NAMALWA (cell line): ENCODE measurements at places on chromosomes 1 and 21.

- DNase-seq: no peak
Measured at GRCh38 chr1:147077936-147078605, 94.2 kb downstream of the PRKAB2 start.

DNA sequence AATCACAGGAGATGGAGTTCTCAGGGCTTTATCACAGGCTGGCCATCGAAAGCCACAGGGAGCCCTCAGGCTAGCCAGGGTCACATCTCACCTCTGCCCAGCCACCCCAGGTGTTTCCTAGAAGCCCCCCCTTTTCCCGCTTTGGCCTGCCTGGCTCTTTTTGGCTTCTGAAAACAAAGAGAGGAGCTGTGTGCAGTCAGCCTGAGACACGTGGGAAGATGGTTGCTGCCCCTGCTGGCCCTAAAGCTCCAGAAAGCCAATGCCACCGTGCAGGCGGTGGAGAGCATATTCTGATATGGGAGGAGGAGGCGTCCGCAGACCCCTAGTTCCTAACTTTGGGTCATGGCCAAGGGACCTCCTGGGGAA is 18.7 kb upstream of the LBR start:
- no peak for DNase-seq

DNA sequence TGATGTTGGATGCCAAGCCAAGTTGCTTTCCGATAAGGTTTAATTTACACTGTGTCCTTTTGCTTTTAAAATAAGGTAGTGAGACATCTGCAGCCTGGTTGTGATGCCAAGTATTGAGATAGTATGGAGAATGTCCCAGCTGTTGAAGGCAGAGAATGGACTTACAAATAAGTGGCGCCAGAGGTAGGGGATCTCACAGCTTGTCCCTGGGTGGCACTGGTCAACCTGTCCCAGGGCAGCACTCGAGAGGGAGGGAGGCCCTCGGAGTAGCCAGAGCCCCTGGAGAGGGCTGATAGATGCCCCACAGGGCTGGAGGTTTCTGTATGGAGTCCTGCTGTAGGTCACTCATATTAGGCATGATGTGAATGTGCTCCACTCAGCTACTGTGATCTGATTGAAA is 98.5 kb downstream of the GALNT2 start:
- no peak for DNase-seq

GRCh38 chr1:86757272-86757984 is 53.1 kb downstream of the SH3GLB1 start:
- no peak for DNase-seq

- DNase-seq: no peak
Measured at GRCh38 chr1:93668951-93669350, 12.7 kb downstream of the BCAR3 start.

DNA sequence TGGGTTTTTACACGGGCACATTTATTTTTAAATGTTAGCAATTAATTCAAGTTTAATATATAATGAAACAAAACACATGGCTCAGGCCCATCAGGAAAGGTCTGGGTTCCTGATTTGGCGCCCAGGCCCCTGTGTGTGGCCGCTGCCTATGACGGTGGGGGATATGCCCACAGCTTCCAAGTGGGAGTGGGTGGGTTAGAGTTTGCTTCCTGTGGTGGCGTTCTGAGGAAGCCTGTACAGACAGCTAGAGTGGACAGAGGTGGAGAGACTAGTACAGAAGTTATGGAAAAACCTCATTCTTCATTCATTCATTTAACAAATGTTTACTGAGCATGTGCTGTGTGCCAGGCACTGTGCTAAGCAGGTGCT is 22.4 kb upstream of the EPS8L3 start:
- DNase-seq: no peak

GRCh38 chr1:193111641-193112090 is 6.5 kb upstream of the GLRX2 start:
- DNase-seq: no peak

DNA sequence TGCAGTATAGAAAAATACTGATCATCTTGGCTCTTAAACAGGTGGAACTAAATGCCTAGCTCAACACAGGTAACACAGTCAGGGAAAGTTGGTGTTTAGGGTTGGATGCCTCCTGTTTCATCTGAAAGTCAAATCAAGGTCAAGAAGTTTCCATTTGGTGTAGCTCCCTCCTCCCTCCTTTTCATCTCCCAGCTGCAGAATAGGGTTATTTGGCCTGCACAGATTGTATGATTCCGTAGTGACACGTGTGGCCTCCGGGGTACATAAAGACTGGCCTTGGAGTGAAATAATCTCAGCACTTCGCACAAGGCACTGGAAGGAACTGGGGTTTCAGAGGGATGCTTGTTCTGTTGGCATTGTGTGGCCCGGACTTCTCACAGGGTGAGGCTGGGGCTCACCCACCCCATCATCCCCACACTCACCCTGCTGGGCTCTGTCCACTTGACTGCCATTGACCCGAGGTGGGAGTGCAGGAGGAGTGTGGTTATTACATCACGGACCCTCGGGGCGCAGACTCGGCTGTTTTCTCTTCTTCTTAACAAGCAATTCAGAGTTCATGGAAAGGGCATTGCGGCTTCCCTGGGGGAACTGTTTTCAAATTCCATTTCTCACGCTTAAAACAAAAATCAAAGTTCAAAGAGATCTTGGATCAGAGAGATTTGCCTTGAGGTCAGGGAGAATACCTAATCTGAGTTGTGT is 18.4 kb downstream of the IGSF5 start:
- no peak for DNase-seq

DNA sequence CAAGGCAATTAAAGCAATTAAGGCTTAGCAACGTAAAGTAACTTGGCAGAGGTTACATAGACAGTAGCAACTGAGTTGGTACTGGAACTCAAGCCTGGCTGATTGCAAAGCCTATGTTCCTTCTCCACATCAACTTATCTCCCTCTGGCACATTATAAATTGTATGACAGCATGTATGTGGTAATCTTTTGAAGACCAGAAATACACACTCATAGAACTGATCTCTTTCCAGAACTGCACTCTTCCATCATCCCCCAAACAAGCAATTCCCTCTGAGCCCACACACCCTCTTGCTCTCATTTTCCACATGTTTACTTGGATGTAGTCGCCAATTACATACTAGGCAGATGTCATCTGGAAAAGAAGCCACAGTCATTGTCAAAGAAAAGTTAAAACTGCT is 502.2 kb downstream of the PLPP3 start:
- DNase-seq: no peak

DNA sequence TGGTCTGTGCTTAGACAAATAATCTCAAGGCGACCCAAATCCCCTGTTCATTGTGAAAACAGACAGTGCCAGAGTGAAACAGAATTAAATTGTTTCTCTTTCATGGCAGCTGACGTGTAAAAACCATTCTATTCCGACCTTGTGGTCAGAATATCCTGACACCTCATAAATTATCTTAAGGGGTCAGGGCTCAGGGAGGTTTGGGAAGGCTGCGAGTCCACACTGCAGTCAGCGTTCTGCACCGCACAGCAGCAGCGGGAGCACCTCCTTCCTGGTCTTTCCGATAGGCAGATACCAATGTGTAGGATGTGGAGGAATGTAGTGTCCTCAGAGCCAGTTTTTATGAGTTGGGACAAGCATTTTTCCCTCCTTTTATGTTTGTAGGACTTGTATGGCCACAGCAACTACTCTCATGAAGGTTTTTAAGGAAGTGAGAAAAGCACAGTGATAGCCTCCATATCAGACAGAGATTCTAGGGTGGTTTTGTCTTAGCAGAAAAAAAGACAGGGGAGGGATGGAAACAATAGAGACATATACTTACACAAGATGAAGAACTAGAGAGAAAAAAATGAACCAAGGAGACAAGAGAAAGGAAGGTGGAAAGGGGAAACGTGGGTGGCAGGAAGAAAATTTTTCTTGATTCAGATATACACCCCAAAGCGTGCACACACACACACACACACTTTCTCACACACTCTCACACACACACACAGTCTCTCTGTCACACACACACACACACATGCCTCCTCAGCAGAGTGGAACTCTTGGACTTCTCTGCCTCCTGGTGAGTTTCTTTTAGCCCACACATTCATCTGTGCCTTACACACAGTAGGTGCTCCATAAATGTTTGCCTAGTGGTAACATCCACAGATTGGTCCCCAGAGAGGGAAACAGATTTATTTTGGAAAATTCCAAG is 68.6 kb downstream of the NTMT2 start:
- DNase-seq: no peak

- no peak for DNase-seq
Measured at GRCh38 chr21:46604975-46605766, at the start of gene S100B. S100B (minus strand) TSS chr21:46605082; CDS start chr21:46602415, 2,667 bp downstream.
